ENCODE measurements at places on chromosomes 11 and 22.

DNA sequence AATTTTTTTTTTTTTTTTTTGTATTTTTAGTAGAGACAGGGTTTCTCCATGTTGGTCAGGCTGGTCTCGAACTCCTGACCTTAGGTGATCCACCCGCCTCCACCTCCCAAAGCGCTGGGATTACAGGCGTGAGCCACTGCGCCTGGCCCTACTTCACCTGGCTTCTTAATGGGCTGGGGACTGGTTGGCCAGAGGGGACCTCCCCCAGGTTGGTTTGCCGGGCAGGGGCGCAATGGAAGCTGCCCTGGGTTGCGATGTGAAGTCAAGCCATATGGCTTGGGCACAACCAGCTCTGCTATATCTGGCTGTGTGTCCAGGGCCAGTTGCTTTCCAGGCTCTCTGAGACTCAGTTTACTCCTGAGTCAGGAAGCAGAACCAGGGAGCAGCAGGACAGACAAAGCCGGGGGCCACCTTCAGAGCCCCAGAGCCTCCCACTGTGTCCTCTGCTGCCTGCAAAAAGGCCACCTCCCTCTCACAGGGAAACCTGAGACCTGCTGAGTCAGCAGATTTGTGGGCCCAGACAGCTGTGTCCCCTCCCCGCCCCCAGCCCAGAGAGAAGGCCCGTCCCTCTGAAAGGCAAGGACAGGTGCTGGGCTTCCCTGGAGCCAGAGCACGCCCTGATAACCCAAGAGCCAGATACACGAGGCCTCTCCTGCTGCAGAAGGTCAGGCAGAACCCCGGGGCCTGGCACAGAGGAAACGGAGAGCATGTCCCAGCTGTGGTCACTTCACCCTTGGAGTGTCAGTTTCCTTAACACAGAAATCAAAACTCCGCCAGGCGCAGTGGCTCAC, 29.2 kb upstream of the DAGLA start:
- DNase-seq: no peak

GRCh38 chr11:60926500-60926899, 2.2 kb downstream of the TMEM132A start:
- DNase-seq: no peak

GRCh38 chr22:28031383-28031922, 112.4 kb upstream of the PITPNB start:
- DNase-seq: no peak

GRCh38 chr11:65355776-65356393, 1.3 kb downstream of the TIGD3 start:
- no peak for DNase-seq

DNA sequence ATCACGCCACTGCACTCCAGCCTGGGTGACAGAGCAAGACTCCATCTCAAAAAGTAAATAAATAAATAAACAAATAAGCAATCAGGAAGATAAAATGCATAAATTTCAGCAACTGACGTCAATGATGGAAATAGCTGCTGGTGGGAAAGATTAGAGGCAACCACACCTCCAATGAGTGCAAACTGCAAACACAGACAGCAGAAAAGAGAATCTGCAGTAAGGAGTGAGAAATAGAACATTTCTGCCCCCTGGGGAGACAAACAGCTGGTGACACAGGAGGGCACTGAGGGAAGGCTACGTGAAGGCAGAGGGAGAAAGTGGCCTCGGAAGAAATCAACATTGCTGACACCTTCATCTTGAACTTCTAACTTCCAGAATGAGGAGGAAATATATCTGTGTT, 6.5 kb downstream of the PI4KA start:
- no peak for DNase-seq

DNA sequence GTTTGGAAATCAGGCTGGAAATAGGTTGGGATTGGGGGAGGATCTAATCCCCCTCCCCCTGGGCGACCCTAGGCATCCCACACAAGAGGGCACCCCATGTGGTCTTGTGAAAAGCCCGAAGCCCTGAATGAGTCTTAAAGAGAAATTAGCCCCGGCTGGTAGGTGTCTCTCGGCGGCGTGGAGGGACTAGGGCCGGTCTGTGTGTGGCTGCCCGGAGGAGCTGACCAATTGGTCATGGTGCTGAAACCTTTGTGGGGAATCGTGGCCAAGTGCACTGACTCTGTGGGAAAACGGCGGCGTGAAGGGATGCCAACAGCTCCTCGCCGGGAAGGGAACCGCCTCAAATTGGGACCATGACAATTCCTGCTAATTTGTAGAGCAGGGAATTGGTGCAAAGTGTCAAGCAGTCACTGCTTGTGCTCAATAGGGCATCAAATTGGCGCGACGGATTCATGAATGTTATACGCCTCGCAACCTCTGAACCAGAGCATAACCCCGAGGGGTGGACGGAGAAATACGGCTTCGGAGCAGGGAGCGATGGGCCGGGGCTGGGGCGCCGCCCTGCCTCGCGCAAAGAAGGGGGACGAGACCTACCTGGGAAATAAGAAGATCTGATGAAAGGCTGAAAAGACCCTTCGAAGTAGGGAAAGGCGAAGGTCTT, 1.5 kb downstream of the DBX1 start:
- DNase-seq: no peak

- no peak for DNase-seq
Observed at GRCh38 chr22:25027959-25028840, 75.7 kb downstream of the KIAA1671 start.

GRCh38 chr22:39360242-39360641, 10.5 kb downstream of the SYNGR1 start:
- DNase-seq: no peak

All from stimulated activated CD4-positive, alpha-beta T cell treated with anti-CD3 and anti-CD28 coated beads, Interleukin-1b, Interleukin-23, amount 100 ng/mL, for 1 hour (primary cell).